ENCODE measurements at places on chromosomes 12 and 14.

- no peak for DNase-seq
These were observed 456.2 kb downstream of the FOXG1 start for GRCh38 chr14:29222671-29223268.

- no peak for DNase-seq
These were observed 5.3 kb upstream of the RAB35 start for GRCh38 chr12:120121766-120122293.

DNA sequence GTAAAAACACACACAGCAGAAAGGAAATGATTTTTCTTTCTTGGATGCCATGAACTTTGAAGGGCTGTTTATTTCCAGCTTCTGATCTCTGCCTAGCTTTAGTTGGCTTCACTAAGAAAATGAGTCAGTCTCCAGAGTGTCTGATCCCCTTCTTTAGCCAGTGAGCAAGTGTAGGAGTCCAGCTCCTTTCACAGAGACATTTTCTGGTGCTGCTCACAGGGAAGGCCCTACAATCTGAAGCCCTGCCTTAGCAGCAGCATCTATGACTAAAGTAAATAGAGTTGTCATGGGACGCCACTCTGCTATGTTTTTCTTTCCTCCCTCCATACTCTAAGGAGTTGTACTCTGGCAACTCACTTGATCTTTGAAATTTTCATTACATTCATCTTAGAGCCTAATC, 103.5 kb downstream of the RPAP3 start:
- DNase-seq: no peak

GRCh38 chr12:123942911-123943648, 29.6 kb downstream of the CCDC92 start:
- no peak for DNase-seq

DNA sequence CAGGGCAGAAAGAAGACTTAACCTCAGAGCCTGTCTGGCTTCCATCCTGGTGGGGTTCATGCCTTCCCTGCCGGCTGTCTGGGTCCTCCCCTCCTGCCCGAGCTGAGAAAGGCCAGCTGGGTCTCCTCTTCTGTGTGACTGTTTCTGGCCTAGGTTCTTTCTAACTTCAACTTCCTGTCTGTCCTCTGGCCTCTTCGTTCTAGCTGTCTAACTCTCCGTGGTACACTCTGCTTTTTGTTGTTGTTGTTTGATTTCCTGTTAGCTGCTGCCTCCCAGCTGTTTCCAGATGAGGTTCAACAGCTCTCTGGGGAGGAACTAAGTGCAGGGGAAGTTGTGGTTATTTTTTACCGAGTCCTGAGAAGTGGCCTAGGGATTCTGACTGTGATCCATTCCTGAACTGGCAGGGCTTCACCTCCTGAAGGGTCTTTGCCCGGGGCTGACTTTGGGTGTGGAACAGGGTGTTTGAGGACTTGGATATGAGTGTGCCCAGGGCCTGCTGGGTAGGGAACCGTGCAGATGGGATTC, 3.2 kb downstream of the MLXIP start:
- no peak for DNase-seq

DNA sequence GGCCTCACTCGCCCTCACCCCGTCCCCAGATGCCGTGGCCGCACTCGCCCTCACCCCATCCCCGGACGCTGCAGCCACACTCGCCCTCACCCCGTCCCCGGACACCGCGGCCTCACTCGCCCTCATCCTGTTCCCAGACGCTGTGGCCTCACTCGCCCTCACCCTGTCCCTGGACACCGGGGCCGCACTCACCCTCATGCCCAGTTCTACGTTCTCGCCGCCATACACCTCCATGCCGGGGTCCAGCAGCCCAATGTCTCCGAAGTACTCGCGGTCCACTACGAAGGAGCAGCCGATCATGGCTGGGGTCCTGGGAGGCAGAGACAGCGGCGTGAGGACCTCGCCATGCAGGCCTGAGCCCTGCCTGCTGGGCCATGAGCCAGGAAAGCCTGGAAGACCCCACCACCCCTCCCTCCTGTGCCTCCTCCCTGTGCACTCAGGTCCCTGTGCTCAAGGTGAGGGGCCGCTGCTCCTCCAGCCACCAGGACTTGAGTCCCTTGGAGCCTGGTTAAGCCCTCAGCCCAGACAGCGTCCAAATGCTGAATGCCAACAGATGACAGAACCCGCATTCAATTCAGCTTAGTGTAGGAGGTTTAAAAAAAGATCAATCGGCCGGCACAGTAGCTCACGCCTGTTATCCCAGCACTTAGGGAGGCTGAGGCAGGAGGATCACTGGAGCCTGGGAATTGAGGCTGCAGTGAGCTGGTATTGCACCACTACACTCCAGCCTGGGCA, 81.5 kb downstream of the GALNT9 start:
- no peak for DNase-seq

DNA sequence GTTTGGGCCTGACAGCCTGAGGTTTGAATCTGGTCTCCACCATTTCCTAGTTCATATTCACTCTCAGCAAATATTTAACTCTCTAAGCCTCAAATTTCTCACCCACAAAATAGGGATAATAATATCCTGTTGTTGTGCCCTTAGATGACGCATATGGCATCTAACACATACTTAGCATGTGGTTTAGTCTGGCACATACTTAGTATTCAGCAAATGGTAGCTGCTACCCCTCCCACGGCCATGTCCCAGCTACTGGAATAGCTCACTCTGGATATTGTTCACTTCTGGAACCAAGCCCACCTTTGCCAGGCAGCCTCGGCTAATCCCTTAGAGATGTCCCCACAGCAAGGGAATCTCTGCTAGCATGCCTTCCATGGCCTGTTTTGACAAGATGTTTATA, 53.3 kb downstream of the BICD1 start:
- no peak for DNase-seq

DNA sequence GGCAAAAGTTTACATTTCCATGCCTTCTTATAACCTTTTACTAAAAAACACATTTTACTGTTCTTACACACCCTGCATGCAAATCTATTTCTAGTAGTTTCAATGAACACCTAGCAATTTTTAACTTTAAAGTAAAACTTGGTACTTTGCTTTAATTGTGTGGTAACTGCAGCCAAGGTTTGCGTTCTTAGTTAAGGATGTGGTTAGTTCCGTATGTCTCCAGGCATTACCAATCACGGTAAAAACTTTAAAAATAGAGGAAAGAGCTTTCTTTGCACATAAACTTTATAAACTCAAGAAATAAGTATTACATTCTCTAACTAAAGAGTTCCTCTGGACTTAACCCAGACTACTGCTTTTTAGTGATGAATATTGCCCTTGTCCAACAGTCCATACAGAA, 795.2 kb downstream of the SLC16A7 start:
- DNase-seq: no peak

DNA sequence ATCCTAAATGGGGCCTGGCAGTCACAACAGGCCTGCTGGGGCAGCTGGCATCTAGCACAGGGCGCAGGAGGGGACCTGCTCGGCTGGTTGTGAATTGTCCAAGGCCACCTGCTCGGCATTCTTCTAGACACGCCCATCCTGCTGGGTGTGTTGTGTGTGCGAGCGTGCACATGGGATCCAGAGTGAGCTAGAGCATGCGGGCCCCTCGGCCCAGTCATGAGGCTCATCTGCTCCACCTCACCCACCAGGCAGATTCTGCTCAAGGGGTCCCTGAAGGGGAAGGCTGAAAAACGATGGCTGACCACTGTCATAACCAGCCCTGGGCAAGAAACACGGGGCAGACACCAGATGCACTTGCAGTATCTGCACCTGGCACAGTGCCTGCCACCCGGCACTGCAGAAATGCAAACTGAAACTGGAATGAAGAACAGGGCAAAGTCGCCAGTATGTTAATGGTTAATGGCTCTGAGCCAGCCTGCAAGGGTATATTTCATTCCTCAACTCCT, 31.8 kb downstream of the MAX start:
- DNase-seq: peak; percentile 22

DNA sequence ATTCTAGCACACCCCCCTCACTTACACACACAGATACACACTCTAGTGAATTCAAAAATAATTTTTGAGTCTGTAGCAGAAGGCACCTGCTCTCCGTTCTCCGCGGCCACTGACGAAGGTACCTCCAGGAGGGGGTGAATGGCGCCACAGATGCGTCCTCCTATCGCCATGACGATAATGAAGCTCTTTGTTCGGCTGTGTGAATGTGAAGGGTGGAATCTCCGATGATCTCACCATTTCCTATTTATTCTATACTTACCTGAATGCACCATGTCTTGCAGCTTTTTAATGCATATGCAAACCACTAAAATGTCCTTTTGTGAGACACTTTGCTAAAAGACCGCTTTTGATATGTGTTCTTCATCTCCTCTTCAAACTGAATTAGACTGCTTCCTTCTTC, 162.7 kb downstream of the EGLN3 start:
- no peak for DNase-seq

GRCh38 chr12:32305163-32305562, 94.2 kb upstream of the FGD4 start:
- DNase-seq: peak; percentile 17

- DNase-seq: no peak
These were observed 32.5 kb downstream of the PAWR start for GRCh38 chr12:79658221-79658620.

DNA sequence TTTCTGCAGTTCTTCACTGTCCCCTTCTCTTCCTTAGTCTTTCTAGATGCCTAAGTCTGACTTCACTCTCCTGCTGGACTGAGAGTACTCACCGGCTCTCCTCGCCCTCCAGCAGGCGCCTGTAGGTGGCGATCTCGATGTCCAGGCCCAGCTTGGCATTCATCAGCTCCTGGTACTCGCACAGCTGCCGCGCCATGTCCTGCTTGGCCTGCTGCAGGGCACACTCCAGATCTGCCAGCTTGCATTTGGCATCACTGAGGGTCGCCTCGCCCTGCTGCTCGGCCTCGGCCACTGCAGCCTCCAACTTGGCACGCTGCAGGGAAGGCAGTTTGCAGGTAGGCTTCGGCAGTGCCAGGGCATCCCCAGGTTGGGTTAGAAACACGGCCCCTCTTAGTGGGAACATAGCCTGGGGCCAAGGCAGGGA, 5.2 kb downstream of the KRT84 start:
- peak; percentile 35 for DNase-seq

- DNase-seq: peak; percentile 41
These were observed 678.2 kb downstream of the NRXN3 start for GRCh38 chr14:78848234-78848820.

GRCh38 chr12:10641735-10642500, 28.5 kb upstream of the MAGOHB start:
- DNase-seq: peak; percentile 70

GRCh38 chr14:47425302-47425701, 250.1 kb downstream of the MDGA2 start:
- DNase-seq: no peak

DNA sequence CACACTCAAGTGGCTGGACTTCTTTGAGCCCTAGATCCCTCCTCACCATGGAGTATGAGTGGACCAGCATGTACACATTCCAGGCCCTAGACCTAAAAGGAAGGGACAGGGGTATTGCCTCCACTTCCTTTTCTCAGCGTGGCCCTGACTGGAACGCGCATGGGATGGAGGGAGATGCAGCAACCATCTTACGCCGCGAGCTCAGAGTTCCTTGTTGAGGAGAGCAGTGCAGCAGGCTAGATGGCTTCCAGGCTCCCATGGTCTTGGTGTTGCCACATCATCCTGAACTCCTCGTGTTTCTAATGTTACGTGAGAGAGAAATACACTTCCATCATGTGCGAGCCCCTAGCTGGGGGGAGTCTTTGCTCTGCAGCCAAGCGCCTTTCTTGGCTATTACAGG, 61.8 kb upstream of the DIO3 start:
- DNase-seq: no peak

GRCh38 chr12:53298164-53298563, 1.3 kb upstream of the MYG1 start:
- DNase-seq: peak; percentile 37

DNA sequence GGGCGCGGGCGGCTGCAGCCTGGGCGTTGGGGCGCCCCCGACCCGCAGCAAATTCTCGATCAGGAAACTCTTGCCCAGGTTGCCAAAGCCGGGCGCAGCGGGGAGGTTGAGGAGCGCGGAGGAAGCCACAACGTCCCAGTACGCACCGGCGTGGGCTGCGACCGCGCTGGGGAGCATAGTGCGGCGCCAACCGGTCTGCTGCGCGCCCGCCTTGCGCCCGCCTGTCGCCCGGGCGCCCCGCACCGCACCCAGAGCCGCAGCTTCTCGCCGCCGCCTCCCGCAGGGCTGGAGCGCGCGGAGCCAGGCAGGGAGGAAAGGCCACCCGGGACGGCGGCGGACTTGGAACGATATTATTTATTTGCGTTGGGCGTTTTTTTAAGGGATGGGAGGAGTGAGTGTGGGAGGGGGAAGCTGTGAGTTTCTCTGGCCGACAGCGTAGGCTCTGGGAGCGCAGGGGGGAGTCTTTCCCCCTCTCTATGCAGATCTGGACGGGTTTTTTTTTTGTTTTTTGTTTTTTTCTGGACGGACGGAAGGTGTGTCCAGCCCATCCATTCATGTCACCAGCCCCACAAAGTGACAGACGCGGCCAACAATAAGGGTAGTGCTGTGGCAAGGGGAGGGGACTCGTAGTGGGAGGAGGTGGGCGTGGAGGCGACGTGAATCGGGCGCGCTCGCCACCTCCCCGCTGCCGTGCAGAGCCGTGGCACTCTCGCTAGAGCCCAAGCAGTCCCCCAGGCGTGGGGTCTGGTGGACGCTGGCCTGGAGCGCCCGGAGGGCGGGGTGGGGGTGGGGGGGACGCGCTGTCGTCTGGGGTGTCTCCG, at the start of gene DBX2:
Gene DBX2 (minus strand): TSS at position 349 of the 821 bp plus-strand sequence. CDS start 172 bp downstream, at position 177.
- no peak for DNase-seq

- DNase-seq: no peak
These were observed 14.9 kb downstream of the RAB35 start for GRCh38 chr12:120101617-120102016.

GRCh38 chr12:93148412-93148811, 219.3 kb upstream of the EEA1 start:
- DNase-seq: peak; percentile 47

- no peak for DNase-seq
These were observed 190.5 kb downstream of the PHETA1 start for GRCh38 chr12:111178181-111179081.

DNA sequence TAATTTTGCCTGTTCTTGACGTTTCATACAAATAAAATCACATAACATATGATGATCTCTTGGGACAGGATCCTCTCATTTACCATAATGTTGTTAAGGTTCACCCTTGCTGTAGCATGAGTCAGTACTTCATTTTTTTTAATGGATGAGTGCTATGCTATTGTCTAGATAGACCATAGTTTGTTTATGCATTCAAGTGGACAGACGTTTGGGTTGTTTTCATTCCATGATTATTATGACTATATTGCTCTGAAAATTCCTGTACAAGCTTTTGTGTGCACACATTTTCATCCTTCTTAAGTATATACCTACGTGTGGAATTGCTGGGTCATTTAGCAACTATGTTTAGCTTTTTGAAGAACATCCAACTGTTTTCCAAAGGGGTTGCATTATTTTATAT, 325.6 kb upstream of the TMEM132C start:
- no peak for DNase-seq

- peak; percentile 71 for DNase-seq
These were observed 42.2 kb upstream of the NR2C1 start for GRCh38 chr12:95115641-95116040.

GRCh38 chr12:100868487-100868886, 73.9 kb downstream of the ANO4 start:
- DNase-seq: peak; percentile 73

DNA sequence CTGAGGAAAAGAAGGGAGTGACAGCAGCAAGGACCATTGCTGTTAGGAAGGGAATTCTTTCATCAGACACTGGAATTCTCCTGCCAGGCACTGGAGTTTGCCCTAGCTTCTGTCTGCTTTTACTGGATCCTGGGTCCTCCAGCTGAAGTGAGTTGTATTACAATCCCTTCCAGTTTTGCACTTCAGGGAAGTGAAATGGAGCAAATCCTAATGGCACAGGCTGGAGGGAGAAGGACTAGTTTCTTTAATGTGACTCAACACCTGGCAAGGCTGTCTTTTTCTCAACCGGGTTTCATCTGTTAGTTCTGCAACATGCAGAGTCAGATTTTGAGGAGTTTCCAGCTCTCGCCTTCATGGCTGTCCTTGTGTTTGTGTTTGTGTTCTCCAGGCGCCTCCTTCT, 45.8 kb downstream of the ETV6 start:
- DNase-seq: no peak
